Smooth muscle cell of bladder (primary cell): ENCODE measurements at places on chromosomes 12 and 14. TPM values are rescaled to one million over a fixed set of nuclear protein-coding genes. Genes with fewer than 3 reads are reported as not detected.

Gene NXPH4
- 0.28 and 0.65 TPM in 2 replicates for total RNA-seq

Gene CLMN
- total RNA-seq: 1.9 and 2.1 TPM in 2 replicates

Gene TAS2R8
- not detected in 2 replicates for total RNA-seq

Gene TPPP2
- not detected in 2 replicates for total RNA-seq

Gene THTPA
- total RNA-seq: 12.5 and 26.9 TPM in 2 replicates

Gene DCN
- 1,181 and 1,320 TPM in 2 replicates for total RNA-seq

Gene OR6C65
- not detected in 2 replicates for total RNA-seq

Gene NOVA1
- 1.4 and 1.6 TPM in 2 replicates for total RNA-seq

Gene FAM90A1
- under 0.01 and 0.09 TPM in 2 replicates for total RNA-seq

Gene SERPINA6
- not detected in 2 replicates for total RNA-seq

Gene MYO1H
- 0.14 TPM in 1 of 2 replicates, not detected in the other for total RNA-seq

Gene PPP1R36
- 0.85 and 1.1 TPM in 2 replicates for total RNA-seq

Gene MYH7
- not detected in 2 replicates for total RNA-seq

Gene CNTN1
- total RNA-seq: 0.28 and 0.65 TPM in 2 replicates

Gene EPYC
- total RNA-seq: 0.09 TPM in 1 of 2 replicates, not detected in the other

Gene PIGH
- total RNA-seq: 11.1 and 11.9 TPM in 2 replicates

Gene TMEM132D
- total RNA-seq: under 0.01 TPM in 1 of 2 replicates, not detected in the other

Gene TMEM52B
- total RNA-seq: 0.09 and 0.14 TPM in 2 replicates

Gene CISTR
- not detected in 2 replicates for total RNA-seq

Gene LEMD3
- total RNA-seq: 18.2 and 21.0 TPM in 2 replicates

Gene MMP17
- 11.7 and 16.5 TPM in 2 replicates for total RNA-seq

Gene TAS2R31
- 2.4 and 3.7 TPM in 2 replicates for total RNA-seq

Gene GPX2
- total RNA-seq: not detected in 2 replicates

Gene AHNAK2
- 59.3 and 96.1 TPM in 2 replicates for total RNA-seq

Gene DPY19L2
- total RNA-seq: 1.8 and 3.8 TPM in 2 replicates

Gene WSCD2
- total RNA-seq: not detected in 2 replicates

Gene ENDOU
- total RNA-seq: not detected in 2 replicates

Gene SIX1
- 1.8 and 2.8 TPM in 2 replicates for total RNA-seq

Gene SLC10A1
- not detected in 2 replicates for total RNA-seq

Gene SCFD1
- 105 and 116 TPM in 2 replicates for total RNA-seq

Gene ESPL1
- total RNA-seq: 0.46 and 1.00 TPM in 2 replicates

Gene KRT78
- not detected in 2 replicates for total RNA-seq

Gene PPP1R1A
- not detected in 2 replicates for total RNA-seq

Gene RNASE3
- total RNA-seq: not detected in 2 replicates

Gene SYNDIG1L
- total RNA-seq: not detected in 2 replicates

Gene CBX5
- 12.4 and 15.4 TPM in 2 replicates for total RNA-seq

Gene SINHCAF
- 10.4 and 10.5 TPM in 2 replicates for total RNA-seq

Gene CFAP73
- not detected in 2 replicates for total RNA-seq

Gene SLC38A2
- 617 and 748 TPM in 2 replicates for total RNA-seq

Gene MOK
- 8.4 and 8.5 TPM in 2 replicates for total RNA-seq

Gene SLC2A14
- total RNA-seq: not detected in 2 replicates

Gene CBLN3
- total RNA-seq: 3.3 and 3.4 TPM in 2 replicates

Gene SLC38A4
- total RNA-seq: 1.1 and 4.2 TPM in 2 replicates

Gene KRT8
- total RNA-seq: 6.7 and 13.4 TPM in 2 replicates

Gene SSPN
- 9.4 and 24.6 TPM in 2 replicates for total RNA-seq
